NCI-H187 treated with DMSO at 0.1 percent for 48 hours (cell line): ENCODE measurements at places on chromosomes 11 and 22.

DNA sequence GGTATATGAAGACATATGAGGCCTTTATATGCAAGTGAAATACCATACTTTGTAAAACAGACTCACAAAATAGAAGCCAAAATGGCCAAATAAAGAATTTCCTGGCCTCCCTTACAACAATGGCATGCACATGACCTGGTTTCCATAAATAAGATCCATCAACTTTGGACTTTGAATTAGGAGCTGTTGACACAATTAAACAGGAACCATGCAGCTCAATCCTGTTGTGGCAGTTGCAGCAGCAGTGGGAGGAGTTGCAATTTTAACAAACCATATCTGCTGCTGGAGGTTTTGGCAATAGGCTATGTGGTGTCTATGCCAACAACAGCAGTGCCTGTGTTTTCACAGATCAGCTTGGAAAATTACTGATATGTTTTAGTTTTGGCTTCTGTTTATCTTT lies 818.6 kb downstream of the FAM181B start:
- DNase-seq = no peak

GRCh38 chr11:129739339-129739738 lies 76.3 kb upstream of the TMEM45B start:
- no peak for DNase-seq

- DNase-seq = no peak
Measured at GRCh38 chr22:44212936-44213335, 32.2 kb downstream of the PARVG start.

DNA sequence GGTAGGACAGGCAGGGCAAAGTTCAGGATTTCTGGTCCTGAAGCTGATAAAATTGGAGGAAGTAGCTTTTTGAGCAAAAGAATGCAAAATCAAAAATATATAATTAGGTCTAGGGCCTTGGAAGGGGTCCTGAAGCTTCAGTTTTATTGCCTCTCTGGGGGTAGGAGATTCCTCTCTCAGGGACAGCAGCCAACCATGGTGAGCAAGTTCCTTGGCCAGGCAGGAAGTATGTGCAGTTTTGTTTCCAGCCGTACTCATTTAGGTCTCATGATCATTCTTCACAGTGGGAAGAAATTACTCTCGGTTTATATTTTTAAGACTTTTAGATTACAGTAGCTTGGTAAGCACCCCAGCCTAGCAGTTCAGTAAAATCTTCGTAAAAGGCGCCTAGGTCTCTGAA lies 2.9 kb upstream of the RAB38 start:
- DNase-seq = no peak
